Nephron progenitor cell (in vitro differentiated cells): ENCODE measurements at places on chromosomes 11 and 22.

- H3K27me3 ChIP-seq = peaks cover 6% of the 10 kb centered on the region
- H3K4me3 ChIP-seq = no peak overlapping the region
- H3K27ac ChIP-seq = no peak overlapping the region
- H3K36me3 ChIP-seq = no peaks in the 10 kb centered on the region
Measured at GRCh38 chr11:7449841-7450214, 35.5 kb upstream of the OLFML1 start.

DNA sequence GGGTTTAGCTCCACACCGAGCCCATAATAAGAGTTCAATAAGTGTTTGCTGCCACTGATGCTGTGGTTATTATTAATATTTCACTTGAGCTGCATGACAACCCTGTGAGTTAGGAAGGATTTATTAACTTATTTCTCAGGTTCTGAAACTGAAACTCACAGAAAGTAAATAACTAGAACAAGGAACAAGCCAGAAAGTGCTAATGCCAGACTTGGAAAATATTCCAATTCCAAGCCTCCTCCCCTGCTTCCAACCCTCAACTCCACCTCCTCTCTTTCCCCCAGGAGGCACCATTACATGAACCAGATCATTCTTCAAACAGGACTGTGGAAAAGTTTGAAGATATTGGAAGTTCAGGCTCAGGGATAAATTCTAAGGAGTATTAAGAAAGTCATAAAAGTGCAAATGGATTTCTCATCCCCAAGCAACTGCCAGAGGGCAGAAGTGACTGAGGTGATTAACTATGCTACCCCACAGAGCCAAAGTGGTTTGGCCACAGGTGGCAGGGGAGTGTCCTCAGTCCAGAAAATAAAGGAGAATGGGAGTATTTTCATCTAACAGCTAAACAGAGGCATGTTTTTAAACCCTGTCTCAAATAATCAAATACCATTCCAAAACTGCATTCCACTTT is 3.2 kb upstream of the FJX1 start:
- H3K27me3 ChIP-seq = peaks cover 20% of the 10 kb centered on the region
- no peak overlapping the region for H3K27ac ChIP-seq
- DNase-seq = no peak
- H3K4me1 ChIP-seq = peaks cover 21% of the 10 kb centered on the region

DNA sequence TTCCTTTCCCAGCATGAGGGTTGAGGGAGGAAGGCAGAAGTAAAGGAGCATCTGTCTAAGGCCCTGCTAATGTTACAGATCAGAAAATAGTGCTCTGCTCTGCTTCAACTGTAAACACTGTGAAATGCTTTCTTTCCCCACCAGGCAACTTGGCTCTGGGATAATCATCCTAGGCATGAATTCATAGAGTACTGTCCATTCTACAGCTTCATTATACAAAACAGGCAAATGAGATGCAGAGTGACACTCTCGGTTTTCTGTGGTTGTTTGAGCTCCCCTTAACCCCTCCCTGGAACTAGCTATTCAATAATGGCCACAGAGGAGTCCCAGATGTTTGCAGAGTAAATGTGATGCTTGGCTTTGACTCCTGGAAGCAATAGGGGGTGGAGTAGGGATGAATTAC is 184.3 kb upstream of the CTSC start:
- H3K4me3 ChIP-seq = no peak overlapping the region
- H3K27me3 ChIP-seq = no peaks in the 10 kb centered on the region
- H3K27ac ChIP-seq = no peak overlapping the region
- H3K4me1 ChIP-seq = no peaks in the 10 kb centered on the region

DNA sequence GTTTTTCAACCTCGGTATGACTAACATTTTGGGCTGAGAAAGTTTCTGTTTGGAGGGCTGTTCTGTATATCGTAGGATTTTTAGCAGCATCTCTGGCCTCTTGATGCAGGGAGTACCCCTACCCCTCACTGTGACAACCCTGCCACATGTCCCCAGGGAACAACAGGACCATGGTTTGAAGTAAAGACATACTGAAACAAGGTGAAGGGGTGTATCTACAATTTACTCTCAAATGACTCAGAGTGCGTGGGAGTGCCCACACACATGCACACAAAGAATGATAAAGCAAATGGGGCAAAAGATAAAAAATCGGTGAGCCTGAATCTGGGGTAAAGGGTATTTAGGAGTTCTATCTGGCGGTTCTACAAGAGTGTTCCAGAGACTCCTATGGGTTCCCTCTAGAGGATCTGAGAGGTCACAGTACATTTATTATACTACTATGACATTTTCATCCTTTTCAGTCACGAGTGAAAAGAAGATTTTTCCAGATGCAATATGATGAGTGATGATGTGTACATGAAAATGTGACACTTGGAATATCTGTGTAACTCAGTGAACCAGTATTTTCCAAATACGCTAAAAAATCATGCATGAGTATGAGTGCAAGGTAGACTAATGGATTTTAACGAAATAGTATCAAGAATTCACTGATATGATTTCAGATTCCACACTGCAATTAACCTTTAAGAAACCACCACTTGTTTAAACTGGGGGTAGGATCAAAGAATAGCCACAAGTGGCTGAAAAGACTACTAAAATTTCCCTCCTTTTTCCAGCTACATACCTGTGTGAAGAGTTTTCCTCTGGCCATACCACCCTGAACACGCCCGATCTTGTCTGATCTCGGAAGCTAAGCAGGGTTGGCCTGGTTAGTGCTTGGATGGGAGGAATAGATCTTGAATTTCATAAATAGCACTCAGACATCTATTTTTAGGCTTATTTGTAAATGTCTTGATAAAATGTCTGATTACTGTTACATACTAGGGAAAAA is 56.3 kb upstream of the YPEL1 start:
- H3K36me3 ChIP-seq = peaks cover 40% of the 10 kb centered on the region
- peak overlapping the region; percentile 30 for H3K27ac ChIP-seq
- DNase-seq = no peak
- H3K4me1 ChIP-seq = no peaks in the 10 kb centered on the region
- no peaks in the 10 kb centered on the region for H3K27me3 ChIP-seq
- no peak overlapping the region for H3K4me3 ChIP-seq

- DNase-seq = no peak
- H3K4me3 ChIP-seq = no peak overlapping the region
- H3K27ac ChIP-seq = no peak overlapping the region
- H3K27me3 ChIP-seq = peaks cover 12% of the 10 kb centered on the region
- peaks cover 5% of the 10 kb centered on the region for H3K4me1 ChIP-seq
- no peaks in the 10 kb centered on the region for H3K36me3 ChIP-seq
Measured at GRCh38 chr11:30911247-30911646, 325.1 kb upstream of the MPPED2 start.

GRCh38 chr11:2453436-2453835 is 8.6 kb downstream of the KCNQ1 start:
- no peak overlapping the region for H3K4me3 ChIP-seq
- peaks cover 70% of the 10 kb centered on the region for H3K27me3 ChIP-seq
- no peak overlapping the region for H3K27ac ChIP-seq
- H3K36me3 ChIP-seq = no peaks in the 10 kb centered on the region

- H3K27me3 ChIP-seq = peaks cover 16% of the 10 kb centered on the region
- no peak for DNase-seq
- no peaks in the 10 kb centered on the region for H3K36me3 ChIP-seq
- H3K4me1 ChIP-seq = no peaks in the 10 kb centered on the region
- H3K27ac ChIP-seq = no peak overlapping the region
Measured at GRCh38 chr22:24473284-24473683, 21.8 kb upstream of the UPB1 start.

DNA sequence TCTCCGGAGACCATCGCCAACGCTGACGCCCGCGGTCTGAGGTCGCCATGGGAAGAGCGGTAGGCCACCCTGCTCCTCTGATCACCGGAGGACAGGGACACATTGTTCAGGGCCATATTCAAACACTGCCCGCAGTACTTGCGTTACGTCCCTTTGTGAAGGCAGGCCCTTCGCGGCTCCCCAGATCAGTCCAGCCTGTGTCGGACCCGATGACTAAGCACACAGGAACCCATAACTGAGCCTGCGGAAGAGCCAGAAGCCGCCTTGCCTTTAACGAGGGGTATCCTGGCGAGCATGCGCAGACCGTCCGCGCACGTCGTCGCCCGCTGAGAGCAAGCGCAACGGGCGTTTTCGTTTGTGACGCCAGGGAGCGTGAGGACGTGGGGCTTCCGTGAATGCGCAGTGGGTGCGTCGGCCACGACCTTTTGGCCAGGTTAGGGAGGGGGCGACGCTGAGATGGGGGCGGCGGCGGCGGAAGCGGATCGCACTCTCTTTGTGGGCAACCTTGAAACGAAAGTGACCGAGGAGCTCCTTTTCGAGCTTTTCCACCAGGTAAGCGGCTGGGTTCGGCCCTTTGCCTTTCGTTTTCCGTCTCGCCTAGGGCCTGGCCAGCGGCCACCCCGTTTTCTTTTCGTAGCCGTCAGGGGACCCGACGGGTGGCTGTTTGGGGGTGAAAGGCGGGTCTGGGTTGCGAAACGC is at the start of the genes C11orf71 and RBM7:
C11orf71 (minus strand) TSS at position 296 of the 699 bp plus-strand sequence; CDS start at position 116, 180 bp downstream.
RBM7 (plus strand) TSS at position 451 of the 699 bp plus-strand sequence; CDS start at position 457, 6 bp downstream.
- peaks cover 47% of the 10 kb centered on the region for H3K4me1 ChIP-seq
- peak; percentile 96 for DNase-seq
- H3K27me3 ChIP-seq = no peaks in the 10 kb centered on the region

GRCh38 chr11:128664317-128664716 is 29.6 kb upstream of the FLI1 start:
- DNase-seq = no peak
- H3K4me3 ChIP-seq = peak overlapping the region; percentile 70
- peaks cover 63% of the 10 kb centered on the region for H3K4me1 ChIP-seq
- H3K36me3 ChIP-seq = no peaks in the 10 kb centered on the region

DNA sequence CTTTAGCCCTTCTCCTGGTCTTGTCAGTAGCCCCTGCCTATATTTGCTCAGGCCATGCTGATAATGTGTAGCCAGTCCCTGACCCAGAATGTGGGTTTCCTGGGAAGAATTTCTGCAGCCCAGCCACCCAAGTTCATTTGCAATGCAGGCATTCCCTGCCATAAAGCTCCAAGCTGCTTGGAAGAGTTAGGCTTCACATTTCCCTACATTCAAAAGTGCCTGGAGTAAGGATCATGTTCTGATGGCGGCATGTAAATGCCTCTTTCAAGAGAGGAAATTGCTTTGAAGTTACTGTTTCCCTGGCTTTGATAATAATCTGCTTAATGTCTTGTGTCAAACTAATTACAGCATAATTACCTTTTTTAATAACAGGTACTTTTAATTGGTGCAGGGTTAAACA is 266.1 kb downstream of the MIAT start:
- no peaks in the 10 kb centered on the region for H3K36me3 ChIP-seq
- peaks cover 76% of the 10 kb centered on the region for H3K27me3 ChIP-seq

GRCh38 chr11:12846786-12847615 is 162.1 kb upstream of the RASSF10 start:
- H3K36me3 ChIP-seq = peaks cover 10% of the 10 kb centered on the region
- H3K27ac ChIP-seq = peak overlapping the region; percentile 40
- no peak overlapping the region for H3K4me3 ChIP-seq
- no peaks in the 10 kb centered on the region for H3K27me3 ChIP-seq
- H3K4me1 ChIP-seq = peaks cover 54% of the 10 kb centered on the region
